Stimulated activated CD8-positive, alpha-beta memory T cell treated with anti-CD3 and anti-CD28 coated beads, Interleukin-15, amount 100 ng/mL, for 4 hours (primary cell): ENCODE measurements at places on chromosomes 3 and 15.

GRCh38 chr3:126352476-126353454, 4.4 kb downstream of the KLF15 start:
- no peak for DNase-seq

GRCh38 chr3:39358333-39358732, 24.8 kb upstream of the SLC25A38 start:
- DNase-seq: no peak

GRCh38 chr3:129162729-129163579, 2.1 kb upstream of the ISY1 start:
- no peak for DNase-seq

- DNase-seq: no peak
Measured at GRCh38 chr3:121651684-121652083, 9.0 kb downstream of the HCLS1 start.

GRCh38 chr3:188122571-188123169, 31.3 kb upstream of the LPP start:
- no peak for DNase-seq

DNA sequence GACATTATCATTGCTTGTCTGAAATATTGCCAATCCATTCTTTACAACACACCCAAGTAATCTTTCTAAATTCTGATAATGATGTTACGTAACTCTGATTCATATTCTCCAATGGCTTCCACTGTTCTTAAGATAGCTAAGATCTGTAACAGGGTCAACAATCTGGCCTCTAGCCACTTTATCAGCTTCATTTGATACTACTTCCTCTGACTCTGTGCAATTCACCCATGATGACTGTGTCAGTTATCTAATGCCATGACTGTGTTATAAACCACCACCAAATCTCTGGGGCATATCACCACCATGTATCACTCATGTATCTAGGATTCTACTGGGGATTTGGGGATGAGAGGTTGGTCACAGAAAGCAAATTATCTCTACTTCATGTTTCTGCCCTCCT, 44.0 kb downstream of the CD200 start:
- DNase-seq: no peak

DNA sequence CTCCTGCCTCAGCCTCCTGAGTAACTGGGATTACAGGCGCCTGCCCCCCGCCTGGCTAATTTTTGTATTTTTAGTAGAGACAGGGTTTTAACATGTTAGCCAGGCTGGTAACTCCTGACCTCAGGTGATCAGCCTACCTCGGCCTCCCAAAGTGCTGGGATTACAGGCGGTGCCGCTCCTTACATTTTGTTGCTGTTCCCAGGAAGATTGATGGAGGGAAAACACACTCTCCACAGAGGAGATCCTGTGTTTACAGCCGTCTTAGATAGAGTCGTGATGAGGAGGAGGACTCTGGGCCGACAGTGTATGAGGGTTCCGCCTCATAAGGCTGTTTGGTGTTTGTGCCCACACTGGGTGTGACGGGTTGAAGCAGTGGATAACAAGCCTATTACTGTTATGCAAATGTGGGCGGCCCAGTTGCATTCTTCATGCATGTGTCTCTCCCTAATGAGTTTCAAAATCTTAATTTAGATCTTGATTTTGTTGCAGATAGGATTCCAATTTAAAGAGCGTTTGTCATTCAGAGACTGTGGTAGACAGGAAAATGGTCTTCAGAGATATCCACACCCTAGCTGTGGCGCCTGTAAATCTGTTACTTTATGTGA, 60.0 kb downstream of the APBA2 start:
- no peak for DNase-seq

GRCh38 chr15:86197770-86198169, 118.1 kb downstream of the AGBL1 start:
- DNase-seq: no peak

DNA sequence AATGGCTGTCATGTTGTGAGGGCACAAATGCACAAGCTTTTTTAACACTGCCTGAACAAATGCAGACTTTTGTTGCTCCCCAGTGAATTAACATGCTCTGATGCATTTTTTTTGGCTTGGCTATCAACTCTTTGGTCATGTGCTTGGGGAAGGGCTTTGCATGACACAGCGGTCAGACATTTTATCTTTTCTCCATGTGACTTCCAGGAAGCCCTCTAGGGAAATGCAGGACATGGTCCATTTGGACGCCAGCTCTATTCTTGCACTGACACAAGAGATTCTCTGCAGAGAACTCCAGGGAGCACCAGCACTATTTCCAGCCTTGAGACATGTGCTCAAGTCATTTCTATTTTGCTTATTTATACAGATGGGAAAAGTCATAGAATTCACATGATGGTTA, 46.2 kb downstream of the NEK11 start:
- DNase-seq: no peak

- no peak for DNase-seq
Measured at GRCh38 chr3:101182734-101183133, 137.6 kb downstream of the IMPG2 start.

GRCh38 chr15:61994216-61994615, 66.0 kb downstream of the VPS13C start:
- no peak for DNase-seq

- no peak for DNase-seq
Measured at GRCh38 chr3:196789885-196790359, 50.3 kb downstream of the PAK2 start.

GRCh38 chr15:40821195-40821594, 7.3 kb downstream of the PPP1R14D start:
- no peak for DNase-seq

DNA sequence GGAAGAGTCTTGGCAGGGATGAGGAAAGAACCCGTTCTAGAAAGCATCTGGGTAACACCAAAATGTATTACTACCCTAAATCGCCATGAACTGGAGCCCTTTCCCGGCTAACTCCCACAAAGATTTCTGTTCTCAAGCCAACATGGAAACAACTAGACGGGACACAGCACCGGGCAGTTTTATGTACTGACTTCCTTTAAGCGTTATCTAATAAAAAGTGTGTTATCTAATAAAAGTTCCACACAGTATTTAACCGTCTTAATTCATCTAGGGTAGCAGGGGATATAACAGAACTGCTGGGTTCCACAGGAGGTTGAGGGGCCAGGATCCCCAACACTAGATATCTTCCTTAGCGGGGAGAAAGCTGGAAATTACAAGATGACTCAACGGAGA, 347 bp upstream of the C3orf62 start:
- DNase-seq: no peak

- no peak for DNase-seq
Measured at GRCh38 chr3:105526360-105527111, 159.8 kb downstream of the ALCAM start.

GRCh38 chr15:75223688-75224087, 22.0 kb downstream of the C15orf39 start:
- no peak for DNase-seq

DNA sequence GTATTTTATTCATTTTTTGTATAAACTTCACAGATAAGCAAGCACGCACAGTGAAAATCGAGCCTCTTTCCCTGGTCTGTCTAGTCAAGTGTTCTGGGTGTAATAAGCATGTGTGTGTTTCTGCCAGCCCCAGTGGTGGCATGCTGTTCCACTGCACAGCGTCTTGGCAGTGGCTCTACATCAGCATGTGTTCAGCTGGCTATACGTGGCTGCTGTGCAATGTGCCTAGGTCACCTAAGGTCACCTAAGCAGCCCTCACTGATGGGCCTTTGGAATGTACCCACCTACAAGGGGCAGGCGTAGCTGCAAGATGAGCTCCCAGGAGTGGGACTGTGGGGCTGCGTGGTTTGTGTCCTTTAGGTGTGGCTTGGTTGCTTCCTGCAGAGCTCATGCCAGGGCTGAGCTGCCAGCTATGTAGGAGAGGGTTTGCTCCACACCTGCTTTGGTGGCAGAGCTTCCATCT, 4.9 kb downstream of the LIMD1 start:
- DNase-seq: no peak

- DNase-seq: no peak
Measured at GRCh38 chr3:23474580-23475357, 271.6 kb downstream of the UBE2E2 start.

DNA sequence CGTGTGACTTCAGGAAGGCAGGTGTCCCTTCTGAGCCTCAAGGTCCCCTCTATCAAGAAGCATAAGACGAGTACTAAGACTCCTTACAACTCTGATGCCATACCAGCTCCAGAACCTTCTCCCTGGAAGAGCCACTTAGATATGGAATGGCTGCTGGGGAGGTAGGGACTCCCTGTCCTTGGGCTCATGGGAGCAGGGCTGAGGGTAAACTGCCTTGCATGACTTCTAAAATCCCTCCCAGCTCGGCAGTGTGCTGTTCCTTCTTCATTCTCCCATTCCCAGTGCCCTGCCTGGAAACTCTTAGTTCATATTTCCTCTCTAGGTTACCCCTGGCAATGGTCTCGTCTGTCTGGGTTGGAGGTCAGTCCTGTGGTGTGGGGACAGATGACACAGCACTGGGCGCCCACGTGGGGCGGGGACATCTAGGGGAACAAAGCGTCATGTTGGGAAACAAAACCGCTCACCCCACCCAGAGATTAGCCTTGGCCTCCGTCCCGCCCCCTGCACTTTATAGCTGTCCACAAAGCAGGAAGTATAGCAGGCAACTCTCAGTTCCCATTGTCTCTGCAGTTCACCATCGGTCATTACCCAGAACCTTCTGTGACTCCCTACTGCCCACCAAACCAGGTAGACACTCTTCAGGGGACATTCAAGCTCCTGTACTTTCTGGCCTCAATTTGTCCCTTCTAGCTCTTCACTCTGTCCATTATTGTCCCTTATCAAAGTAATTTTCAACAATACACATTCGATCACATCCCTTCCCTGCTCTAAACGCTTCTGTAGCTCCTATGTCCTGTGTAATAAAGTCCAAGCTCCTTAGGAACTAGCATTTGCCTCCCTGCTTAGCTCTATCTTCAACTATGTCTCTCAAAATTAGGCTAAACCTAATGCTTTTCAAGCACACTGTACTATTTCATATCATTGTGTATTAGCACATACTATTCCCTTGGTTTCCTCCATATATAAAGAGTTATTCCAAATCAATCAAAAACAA, 73.8 kb downstream of the IQSEC1 start:
- DNase-seq: no peak

- DNase-seq: no peak
Measured at GRCh38 chr15:89993349-89993748, 7.8 kb upstream of the ZNF710 start.

DNA sequence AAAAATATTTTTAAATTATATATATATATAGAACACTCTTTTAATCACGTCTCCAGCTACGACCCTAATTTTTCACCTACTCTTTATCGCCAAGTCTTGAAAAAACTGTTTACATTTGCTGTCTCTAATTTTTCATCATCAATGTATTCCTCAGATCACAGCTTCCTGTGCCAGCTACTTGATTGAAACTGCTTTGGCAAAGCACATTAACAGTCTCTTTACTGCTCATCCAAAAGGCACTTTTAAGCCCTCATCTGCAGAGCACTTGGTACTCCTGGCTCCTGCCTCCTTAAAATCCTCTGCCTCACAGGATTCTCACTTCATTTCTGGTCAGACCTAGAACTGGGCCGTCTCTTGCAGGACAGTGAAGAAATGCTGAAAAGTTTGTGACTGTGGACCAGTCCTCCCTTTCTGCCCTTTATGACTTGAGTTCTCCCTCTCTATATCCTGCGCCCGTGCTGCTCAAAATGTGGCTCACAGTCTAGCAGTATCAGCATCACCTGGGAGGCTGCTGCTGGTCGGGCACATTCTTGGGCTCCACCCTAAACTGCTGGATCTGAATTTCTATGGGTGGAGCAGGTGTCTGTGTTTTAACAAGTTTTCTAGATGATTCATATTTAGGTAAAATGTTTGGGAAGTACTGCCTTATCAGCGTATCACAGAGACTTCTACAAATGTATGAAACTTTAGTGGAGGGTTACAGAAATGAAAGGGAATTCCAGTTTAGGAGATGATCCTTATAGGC, 196.8 kb downstream of the ADAMTSL3 start:
- no peak for DNase-seq

DNA sequence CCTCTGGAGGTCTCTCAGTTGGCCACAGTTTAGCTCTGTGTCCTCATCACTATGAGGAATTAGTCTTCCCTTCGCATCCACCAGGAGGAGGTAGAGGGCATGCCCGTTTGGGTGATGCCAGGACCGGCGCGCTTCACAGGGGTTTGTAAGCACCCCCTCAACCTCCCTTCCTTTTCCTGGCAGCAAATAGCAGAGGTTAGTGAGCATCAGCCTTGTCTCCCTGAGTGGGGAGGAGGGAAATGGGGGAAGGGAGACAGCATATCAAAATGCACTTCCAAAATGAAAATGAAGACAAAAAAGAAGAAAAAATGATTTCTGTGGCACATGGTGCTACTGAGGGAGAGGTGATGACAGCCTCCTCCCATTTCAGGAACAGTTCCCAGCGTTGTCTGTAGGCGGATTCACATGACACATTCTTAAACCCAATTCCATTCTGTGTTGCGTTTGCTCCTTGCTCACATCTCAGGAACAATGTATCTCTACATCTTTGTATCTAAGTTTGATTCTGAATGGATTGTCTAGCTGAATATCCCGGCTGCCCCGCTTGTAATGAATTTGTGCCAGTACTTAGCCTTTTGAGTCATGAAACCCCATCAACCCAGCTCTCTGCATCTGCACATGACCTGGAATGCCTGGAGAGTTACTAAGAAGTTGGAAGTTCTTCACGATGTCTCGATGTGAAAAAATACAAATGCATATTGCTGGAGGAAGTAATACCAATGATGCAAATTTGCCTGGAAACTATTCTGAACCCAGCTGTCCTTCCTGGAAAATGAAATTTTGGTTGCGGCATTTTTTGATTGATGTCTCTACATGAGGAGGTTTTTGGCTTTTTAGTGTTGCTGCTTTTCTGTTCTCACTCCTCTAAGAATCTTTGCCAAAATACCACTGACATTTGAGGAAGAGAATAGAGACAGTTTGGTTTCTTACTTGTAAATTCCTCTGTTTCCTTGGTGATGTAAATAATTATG, 45.2 kb downstream of the TYRO3 start:
- DNase-seq: peak; percentile 17

GRCh38 chr3:183253528-183254486, 754 bp downstream of the B3GNT5 start:
- DNase-seq: no peak

GRCh38 chr3:40369716-40370115, 17.3 kb upstream of the ENTPD3 start:
- no peak for DNase-seq

- no peak for DNase-seq
Measured at GRCh38 chr3:197026481-197026866, 3.1 kb downstream of the MELTF start.

- DNase-seq: no peak
Measured at GRCh38 chr3:25454005-25454927, 26.2 kb downstream of the RARB start.

DNA sequence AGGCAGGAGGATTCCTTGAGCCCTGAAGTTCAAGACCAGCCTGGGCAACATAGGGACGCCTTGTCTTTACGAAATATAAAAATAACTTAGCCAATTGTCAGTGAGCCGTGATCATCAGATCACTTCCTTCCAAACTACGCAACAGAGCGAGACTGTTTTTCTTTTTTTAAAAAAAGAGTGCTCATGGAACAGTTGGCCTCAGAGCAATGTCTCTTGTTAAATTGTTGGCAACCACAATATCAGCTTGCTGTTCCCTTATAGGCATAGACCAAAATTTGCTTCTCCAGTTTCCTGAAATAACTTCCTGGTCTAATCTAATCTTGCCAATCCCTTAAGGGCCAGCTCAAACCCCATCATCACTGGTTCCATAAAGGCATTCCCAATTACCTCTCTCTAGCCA, 93.3 kb upstream of the SLC4A7 start:
- DNase-seq: no peak

- DNase-seq: no peak
Measured at GRCh38 chr15:51252671-51253070, 85.7 kb downstream of the CYP19A1 start.
